HS-5 (cell line): ENCODE measurements at places on chromosomes 5 and 9.

- no peak for DNase-seq
Measured at GRCh38 chr5:16929347-16929746, 6.7 kb downstream of the MYO10 start.

- DNase-seq = no peak
Measured at GRCh38 chr9:113446323-113446740, 17.2 kb upstream of the RGS3 start.

DNA sequence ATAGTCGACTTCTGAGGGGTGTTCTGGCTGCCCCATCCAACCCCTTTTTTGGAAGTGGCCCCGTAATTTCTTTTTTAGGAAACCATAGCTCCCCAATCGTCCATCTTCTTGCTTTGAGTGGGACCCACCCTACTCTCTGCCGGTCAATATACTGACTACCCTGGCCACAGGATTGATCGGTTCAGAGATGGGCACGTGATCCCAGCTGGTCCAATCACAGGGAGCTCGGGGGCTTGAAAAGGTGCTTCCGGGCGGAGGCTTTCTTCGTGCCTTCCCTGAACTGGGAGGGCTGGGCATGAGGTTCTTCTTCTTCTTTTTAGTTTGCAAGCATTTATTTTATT is 78.7 kb upstream of the SH3PXD2B start:
- no peak for DNase-seq

DNA sequence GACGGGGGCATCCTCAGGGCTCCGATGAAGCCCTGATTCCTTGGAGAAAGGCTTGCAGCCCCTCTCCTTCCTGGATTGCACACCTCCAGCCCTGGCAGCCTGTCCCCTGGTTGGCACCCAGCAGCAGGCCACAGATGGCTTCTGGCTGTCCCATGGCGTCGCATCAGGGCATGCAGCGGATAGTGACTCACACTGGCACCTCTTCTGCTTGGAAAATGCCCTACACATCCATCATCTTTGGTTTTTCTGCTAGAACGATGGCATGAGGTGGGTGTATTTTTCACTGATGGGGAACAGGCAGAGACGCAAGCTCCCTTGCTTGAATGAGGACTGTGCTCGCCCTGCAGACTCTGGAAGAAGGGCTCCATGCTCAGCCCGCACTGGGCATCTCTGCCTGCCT is 23.2 kb upstream of the IER5L start:
- DNase-seq = no peak

GRCh38 chr5:156383510-156384265 is 56.7 kb downstream of the SGCD start:
- DNase-seq = no peak

DNA sequence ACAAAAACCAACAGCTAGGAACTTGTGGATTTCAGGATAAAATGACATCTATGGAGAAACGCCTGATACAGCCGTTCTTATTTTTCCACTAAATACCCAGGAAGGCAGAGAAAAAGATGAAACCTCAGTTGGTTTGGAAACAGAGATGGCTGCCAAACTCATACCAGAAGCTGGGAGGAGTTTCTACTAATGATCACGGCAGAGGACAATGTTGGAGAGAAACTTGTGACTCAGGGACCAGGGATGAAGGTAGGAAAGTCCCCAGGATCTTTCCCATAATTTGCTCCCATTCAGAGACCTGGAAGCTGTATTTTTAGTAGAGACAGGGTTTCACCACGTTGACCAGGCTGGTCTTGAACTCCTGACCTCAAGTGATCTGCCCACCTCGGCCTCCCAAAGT is 187.1 kb upstream of the IER5L start:
- DNase-seq = no peak

DNA sequence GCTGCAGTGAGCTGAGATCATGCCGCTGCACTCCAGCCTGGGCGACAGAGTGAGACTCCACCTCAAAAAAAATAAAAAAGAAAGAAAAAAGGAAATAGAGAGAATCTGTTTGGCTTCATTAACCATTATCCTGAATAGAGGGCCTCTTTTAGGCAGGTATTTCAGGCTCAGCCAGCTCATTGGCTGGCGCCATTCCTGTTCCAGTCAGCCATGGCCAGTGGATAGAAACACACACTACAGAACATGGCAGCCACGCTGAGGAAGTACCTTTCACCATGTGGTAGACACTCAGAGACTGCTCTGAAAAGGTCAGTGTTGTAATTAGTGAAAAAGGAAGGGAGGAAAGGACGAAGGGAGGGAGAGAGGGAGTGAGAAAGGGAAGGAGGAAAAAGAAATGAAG is 340.0 kb upstream of the ACTBL2 start:
- DNase-seq = no peak

GRCh38 chr9:20658677-20659473 is 25.2 kb upstream of the FOCAD start:
- no peak for DNase-seq

GRCh38 chr5:2739360-2740050 is 12.0 kb downstream of the IRX2 start:
- DNase-seq = no peak

GRCh38 chr9:136242918-136243525 is 2.6 kb downstream of the QSOX2 start:
- DNase-seq = no peak

DNA sequence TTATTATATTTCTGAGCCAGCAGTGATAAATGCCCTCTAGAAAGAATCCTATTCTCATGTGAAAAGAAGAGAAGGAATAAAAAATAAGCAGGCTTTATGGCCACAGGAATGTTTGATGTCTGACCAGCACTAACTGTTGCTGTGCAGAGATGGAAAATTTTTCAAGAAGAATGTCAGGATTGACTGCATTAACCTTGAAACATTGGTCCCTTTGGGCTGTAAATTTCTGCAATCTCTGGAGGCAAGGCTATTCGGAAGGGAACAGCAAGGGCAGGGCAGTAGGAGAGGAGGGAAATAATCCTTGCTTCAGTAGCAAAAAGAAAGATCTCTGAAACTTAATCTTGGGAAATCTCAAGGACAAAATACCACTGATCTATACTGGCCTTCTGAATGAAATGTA is 415.2 kb downstream of the DNAH5 start:
- no peak for DNase-seq

DNA sequence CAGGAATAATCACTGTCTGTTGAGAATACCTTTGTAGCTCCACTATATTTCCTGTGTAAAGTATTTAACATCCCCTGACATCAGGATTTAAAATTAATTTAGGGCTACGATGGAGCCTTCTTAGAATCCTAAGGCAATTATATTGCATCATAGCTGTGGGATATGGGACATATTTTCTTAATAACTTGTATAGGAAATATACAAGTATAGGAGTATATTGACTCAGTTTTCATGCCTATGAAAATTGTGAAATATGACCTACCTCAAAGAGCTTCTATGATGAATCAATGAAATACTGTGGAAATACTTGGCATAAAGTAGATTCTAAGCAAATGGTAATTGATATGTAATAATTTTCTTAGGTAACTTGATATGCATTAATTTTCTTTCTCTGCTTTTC is 221.0 kb upstream of the KLF4 start:
- DNase-seq = peak; percentile 60

- DNase-seq = peak; percentile 61
Measured at GRCh38 chr5:108747774-108748400, at the start of gene FER. FER (plus strand) TSS chr5:108747897; CDS start chr5:108798183, 50,286 bp downstream.
